ENCODE measurements at places on chromosomes 2 and 18.

- DNase-seq, result no peak
Observed at GRCh38 chr18:7630731-7631442, 63.8 kb downstream of the PTPRM start.

DNA sequence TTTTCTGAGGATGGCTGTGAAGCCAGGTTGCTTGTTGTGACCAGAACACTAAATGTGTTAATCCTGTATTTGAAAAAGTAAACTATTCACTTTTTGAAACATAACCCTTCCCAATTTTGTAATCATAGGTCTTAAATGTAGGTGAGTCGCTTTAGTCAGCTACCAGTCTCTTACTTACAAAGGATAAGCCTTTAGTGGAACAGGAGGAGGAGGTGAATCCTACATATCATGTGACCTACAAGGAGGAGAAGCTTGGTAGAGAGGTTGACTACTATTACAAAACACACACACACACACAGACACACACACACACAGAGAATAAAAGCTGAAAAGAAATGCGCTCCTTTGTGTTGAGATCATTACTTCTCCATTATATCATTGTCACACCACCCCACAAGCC lies 59.9 kb upstream of the SPAG16 start:
- DNase-seq, result no peak

- peak; percentile 66 for DNase-seq
Observed at GRCh38 chr2:96528006-96528699, 8.4 kb upstream of the ARID5A start.

DNA sequence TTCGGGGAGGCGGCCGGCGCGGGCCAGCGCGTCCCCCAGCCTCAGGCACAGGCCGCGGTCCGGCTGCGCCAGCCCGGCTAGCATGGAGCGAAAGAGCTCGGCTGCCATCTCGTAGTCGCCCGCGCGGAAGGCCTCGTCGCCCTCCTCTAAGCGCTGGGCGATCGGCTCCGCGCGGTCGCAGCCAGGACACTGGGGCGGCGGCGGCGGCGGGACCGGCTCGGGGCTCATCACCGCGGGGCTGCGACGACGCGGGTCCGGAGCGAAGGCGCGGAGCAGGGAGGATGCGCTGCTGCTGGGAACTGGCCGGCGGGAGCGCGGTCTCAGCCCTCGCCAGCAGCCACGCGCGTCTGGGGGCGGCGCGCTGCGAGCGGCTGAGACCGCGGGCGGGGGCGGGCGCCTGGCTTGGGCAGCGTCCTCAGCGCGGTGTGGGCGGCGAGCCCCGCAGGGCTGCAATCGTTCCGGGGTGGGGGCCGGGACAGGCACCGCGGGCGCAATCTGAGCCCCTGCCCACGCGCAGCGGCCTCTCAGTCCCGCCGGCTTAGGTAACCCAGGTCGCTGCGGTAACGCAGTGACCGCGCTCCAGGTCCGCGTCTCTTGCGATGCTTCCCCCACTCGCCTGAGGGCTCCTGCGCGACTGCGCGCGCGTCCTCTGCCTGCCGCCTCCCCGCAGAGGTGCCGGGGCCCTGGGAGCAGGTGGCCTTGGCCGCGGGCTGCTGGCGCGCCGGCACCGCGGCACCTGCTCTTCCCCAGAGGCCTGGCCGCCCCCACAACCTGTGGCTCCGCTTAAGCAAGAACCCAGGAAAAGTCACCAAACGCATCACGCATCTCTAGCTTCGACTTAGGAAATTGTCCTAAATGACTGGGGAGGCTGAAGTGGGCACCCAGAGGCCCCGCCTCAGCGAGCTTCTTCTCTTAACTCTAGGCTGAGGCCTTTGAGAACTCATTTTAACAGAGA lies at the start of gene LONRF2:
Gene LONRF2, minus strand, starts transcription at position 636 of the 955 bp plus-strand sequence. Its CDS starts 408 bp downstream, at position 228.
- no peak for DNase-seq

- peak; percentile 95 for DNase-seq
Observed at GRCh38 chr2:100281521-100282438, 40.5 kb downstream of the LONRF2 start.

DNA sequence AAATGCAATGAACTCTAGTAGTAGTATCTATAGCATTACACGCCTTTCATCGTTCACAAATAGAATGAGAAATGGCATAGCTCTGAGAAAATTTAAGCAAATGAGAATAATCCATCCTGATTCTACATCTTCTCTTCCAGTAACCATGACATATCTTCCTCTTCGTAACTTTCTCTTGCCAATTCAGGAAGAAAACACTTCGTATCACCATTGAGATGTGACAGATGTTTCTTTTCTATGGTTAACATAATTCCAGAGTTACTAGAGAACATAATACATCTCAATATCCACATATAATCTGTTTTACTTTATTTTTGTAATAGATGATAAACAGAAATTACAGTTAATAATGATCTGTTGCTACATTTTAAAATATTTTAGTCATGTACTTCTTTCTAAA lies 1527.4 kb downstream of the LRP1B start:
- peak; percentile 59 for DNase-seq

GRCh38 chr2:100040906-100041305 lies 101.5 kb downstream of the AFF3 start:
- no peak for DNase-seq
